NCI-H1105 (cell line): ENCODE measurements at places on chromosomes 13 and 19.

DNA sequence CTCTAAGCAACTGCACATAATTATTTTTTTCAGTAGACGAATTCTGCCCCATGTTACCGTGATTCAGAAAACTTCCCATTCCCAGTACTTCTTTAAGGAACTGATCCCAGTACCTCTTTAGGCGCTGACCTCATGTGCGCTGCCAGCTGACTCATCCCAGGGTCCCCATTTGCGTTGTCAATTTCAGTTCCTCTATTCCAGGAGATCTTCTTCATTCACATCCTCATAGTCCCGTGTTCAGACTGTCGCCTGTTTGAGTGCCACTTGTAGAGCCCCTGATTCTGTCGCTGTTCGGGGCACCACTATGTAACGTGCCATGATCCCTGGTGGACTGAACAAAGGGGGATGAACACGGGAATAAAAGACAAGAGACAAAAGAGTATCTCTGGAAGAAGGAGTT is 16.4 kb downstream of the FPR3 start:
- DNase-seq: no peak

GRCh38 chr19:32350987-32351348 is 5.6 kb downstream of the ZNF507 start:
- DNase-seq: no peak

DNA sequence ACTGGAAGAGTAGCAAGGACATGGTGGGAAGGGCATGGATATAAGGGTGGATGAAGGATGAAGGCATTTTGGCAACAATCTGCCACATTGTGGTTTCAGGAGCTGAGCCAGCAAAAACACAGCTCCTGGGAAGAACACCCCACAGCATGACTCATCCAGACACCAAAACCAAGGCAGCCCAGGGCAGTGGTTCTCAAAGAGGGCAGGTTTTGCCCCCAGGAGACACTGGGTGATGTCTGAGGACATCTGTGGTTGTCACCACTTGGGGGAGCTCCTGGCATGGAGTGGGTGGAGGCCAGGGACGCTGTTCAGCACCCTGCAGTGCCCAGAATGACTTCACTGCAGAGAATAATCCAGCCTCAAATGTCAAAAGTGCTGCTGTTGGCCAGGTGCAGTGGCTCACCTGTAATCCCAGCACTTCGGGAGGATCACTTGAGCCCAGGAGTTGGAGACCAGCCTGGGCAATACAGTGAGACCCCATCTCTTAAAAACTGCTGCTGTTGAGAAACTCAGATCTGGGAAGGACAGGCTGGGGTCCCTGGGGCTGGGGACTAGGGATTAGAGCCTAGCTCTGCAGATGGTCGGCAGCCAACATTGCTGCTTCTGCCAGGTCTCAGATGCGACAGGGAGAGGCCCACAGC is 16.1 kb downstream of the ZFR2 start:
- DNase-seq: no peak

GRCh38 chr19:40763963-40764362 is 11.4 kb upstream of the MIA start:
- DNase-seq: no peak

DNA sequence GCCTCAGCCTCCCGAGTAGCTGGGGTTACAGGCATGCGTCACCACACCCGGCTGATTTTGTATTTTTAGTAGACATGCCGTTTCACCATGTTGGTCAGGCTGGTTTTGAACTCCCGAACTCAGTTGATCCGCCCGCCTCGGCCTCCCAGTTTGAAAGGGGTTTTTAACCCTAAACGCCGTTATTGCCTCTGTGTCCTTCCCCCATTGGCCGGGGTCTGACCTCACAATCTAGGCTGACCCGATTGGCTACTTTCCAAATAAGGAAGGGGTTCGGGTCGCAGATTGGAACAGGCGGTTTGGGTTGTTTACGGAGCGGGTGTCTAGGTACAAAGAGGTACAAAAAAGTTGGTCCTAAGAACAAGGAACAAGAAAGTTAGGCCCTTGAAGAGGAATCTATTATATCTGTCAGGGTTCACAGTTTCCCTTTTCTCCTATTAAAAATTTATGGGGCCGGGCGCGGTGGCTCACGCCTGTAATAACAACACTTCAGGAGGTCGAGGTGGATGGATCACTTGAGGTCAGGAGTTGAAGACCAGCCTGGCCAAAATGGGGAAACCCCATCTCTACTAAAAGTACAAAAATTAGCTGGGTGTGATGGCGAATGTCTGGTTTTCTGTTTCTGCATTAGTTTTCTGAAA is 1.0 kb downstream of the ZNF253 start:
- peak; percentile 24 for DNase-seq

DNA sequence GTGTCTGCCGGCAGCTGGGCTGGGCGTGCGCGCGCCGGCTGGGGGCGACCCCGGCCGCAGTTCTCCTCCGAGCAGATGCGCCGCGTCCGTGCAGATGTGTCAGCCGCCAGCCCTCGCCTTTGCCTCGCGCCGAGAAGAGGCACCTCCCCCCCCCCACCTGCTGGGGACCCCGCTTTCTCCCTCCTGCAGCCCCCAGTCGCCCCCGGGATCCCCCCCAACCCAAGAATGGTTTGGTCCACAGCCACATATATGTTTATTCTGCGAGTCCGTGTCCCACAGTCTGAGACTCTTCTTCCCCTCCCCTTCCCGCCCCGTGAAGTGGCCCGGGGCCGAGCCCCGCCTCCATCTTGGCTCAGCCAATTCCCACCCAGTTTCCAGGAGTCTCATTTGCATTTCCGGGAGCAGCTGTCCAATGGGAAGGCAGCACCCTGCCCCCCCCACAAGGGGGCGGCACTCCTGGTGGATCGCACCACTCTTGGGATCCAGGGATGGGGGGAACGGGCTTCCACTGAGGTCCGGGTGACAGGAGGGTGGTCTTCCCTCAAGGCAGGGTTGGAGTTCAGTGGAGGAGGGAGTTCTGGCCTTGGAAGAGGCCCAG is 8.6 kb downstream of the ISOC2 start:
- peak; percentile 93 for DNase-seq

DNA sequence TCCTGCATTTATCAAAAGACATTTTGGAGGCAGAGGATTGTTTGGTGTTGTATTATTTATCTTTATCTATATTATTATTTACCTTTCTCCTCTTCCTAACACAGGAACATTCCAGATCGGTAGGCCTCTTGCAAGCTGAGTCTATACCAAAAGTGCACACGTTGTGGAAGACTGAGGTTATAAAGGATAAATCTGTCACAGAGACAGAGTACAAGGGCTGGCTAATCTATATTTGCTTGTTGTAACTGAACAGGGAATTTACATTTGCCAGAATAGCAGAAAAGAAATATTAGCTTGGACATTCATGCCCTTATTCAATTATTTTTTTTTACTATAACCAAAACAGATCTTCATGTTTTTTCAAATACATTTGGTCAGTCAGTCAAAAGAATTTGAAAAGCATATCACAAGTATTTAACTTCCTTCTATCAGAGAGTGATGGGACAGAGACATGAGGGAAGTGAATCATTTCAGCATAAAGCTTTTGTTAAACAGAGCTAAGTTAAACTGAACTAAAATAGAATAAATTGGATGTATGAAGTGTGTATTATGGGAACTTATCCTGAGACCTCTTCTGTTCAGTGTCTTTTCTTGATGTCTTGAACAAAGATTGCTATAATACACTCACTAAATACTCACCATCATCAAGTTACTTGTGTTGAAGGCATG is 352.5 kb downstream of the DNAJC15 start:
- no peak for DNase-seq

- no peak for DNase-seq
Observed at GRCh38 chr13:102687520-102687919, 7.3 kb downstream of the METTL21C start.

DNA sequence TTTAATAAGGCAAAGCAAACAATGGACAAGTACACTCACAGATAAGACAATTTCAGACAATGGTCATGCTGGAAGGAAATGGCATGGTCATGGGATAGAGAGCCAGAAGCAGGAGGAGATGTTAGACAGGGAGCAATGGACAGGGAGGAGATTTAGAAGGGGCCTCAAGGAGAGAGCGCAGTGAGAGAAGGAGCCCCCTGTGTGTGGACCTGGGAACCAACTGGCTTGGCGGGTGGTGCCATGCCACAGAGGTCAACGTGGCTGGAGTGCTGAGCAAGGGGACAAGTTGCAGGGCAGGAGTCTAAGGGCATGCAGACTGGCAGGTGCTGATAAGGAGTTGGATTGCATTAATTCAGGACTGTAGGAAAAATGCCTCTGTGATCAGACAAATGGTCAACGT is 75.3 kb upstream of the UQCRFS1 start:
- DNase-seq: no peak

- DNase-seq: no peak
Observed at GRCh38 chr13:36345438-36346221, 564 bp downstream of the SPART start.

DNA sequence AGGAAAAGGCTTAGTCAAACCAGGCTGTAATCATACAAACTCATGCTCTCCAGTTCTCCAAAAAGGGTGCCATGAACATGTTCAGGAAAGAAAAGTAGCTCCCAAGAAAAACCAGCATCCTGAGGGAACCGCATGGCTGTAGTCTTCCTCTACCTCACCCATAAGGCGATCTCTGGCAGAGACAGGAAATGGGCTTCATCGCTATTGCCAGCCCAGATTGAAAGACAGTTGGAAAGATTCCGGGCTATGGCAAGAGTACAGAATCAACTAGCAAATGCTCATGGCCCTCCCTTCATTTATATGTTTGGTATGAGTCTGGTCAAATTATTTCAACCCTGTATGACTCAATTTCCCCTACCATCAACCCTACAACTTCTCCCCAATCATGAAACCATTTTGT is 140.1 kb downstream of the LHFPL6 start:
- DNase-seq: no peak

- no peak for DNase-seq
Observed at GRCh38 chr19:1373534-1374249, 10.0 kb upstream of the NDUFS7 start.

GRCh38 chr19:17352608-17353280 is 15.4 kb downstream of the GTPBP3 start:
- DNase-seq: no peak

DNA sequence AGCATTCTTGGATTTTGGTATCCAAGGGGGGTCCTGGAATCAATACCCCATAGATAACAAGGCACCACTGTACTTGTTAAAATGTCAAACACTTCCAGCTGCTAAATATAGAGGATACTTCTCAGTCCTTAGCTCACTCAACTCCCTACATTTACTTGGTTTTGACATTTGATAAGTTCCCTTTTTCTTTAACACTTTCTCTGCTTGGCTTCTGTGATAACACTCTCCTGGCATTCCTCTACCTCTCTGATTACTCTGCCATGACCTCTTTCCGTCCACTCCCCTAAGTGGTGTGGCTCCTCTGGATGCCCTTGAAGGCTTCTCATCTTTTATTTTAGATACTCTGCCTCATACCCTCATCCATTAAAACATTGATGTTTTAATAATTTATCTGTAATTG is 65.2 kb downstream of the MICU2 start:
- no peak for DNase-seq

GRCh38 chr19:3047496-3048189 is 14.7 kb downstream of the TLE5 start:
- DNase-seq: no peak

GRCh38 chr19:46404753-46405468 is 8.5 kb downstream of the CCDC8 start:
- no peak for DNase-seq
